Stimulated activated effector memory CD8-positive, alpha-beta T cell treated with anti-CD3 and anti-CD28 coated beads, Interleukin-12 subunit alpha, Interleukin-12 subunit beta, amount 100 ng/mL, for 72 hours (primary cell): ENCODE measurements at places on chromosomes 5 and 9.
A peak's percentile ranks its signal among the peaks of the same experiment; 100 is the strongest.

DNA sequence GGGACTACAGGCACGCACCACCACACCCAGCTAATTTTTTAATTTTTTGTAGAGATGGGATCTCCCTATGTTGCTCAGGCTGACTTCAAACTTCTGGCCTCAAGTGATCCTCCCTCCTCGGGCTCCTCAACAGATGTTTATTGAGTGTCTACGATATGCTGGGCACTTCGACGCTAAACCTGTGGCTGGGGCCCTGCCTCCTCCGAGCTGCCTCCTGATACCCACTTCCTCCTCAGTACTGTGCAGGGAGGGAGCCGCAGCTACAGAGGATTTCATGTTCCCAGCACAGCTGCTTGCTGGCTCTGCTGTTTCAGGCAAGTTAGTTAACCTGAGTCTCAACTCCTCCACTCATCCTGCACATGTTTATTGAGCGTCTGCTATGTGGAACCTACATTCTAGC is 9.6 kb downstream of the AIF1L start:
- no peak for DNase-seq

- DNase-seq: no peak
These were observed 229.8 kb upstream of the IL12B start for GRCh38 chr5:159560088-159560487.

GRCh38 chr9:88749420-88749819 is 214.4 kb downstream of the NXNL2 start:
- DNase-seq: no peak

GRCh38 chr5:64532212-64532611 is 26.4 kb downstream of the RGS7BP start:
- DNase-seq: no peak

DNA sequence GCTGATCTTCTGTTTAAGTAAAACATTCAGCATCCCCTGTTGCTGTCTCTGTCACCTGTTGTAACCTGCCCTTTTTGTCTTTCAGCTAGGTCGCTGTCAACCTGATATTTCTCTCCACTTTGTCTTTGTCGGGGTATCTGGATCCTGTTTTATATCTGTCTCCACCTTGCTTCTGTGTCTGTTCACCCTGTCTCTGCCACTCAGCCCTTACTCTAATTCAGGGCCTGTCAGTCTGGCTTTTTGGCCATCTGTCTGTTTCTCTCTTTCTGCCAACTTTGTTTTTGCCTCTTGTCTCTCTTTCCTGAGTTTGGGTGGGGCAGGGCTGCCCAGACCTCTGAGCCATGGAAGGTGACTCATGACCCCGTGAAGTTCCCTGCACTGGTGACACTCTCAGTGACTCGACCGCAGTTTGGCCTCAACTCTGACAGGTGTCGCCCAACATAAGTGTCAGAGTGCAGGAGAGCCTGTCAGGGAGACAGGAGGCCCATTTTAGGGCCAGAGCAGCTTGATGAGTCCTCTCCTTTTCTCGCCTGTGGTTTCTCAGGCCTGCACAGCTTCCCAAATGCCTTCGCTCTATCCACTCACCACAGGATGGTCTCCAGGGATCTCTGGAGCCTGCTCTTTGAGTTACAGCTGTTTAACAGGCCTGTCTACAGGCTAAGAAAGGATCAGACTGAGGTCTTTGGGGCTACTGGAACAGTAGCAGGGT is 868 bp downstream of the ZBTB43 start:
- peak; percentile 88 for DNase-seq

DNA sequence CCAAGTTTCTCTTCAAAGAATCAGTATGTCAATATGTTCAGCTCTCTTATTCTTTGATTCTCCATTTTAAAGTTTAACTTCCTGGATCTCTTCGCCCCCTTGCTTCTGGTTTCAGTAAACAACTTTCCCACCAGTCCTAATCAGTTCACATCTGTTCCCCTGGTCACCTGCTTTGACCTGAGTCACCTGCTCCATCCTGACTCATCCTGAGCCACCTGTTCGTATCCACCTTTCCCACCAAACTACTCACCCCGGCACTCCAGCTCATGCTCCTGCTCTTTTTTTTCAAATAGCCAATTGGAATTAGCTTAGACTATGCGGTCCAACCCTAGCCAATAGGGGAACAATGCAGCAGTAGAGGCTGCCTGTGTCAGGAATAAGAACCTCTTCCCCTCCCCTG is 23.6 kb upstream of the CSF1R start:
- DNase-seq: no peak

DNA sequence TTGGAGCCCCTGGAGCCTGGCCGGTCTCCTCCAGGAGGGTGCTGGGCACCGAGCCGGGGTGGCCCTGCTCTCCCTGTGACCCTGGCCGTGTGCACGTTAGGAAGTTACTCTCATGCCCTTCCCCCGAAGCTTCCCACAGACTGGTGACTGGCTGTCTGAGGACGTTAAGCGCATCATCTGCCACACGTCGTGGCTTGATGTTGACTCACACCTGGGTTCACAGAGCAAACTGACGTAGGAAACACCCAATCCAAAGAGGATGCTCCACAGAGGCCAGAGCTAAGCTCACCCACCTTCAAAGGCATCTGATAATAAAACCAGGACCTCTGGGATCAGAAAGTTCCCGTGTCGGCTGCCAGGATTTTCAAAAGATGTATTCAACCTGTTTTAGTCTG is 152.9 kb upstream of the PHYKPL start:
- no peak for DNase-seq

GRCh38 chr5:56176155-56176798 is 56.9 kb downstream of the ANKRD55 start:
- DNase-seq: no peak

DNA sequence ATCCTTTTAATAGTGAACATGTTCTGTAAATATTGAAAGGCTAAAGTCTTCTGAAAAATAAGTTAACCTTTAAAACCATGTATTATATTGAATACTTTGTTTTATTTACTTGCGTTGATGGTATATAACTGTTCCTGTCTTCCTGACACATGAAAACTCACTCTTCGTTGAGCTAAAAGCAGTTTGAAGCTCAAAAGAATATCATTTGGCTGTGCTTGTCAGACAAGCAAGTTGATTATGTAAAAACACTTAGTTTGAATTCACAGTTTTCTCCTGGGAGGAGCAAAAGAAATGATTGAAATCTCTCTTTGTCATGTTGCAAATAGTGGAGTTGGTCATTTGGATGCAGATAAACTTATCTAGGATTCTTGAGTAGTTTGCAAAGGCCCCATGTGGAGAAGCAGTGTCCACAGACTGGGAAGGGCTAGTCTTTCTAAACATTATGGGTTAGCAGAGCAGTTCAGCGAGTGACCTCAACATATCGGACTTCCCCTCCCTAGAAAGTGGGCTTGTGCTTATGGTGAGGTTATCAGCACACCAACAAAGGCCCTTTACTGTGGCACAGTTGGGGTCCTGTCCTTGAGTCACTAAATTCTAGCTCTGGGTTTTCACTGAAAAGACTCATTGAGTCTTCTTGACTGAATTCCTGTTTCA is 290.4 kb downstream of the CSNK1G3 start:
- DNase-seq: no peak

GRCh38 chr5:78888580-78889368 is 96.3 kb downstream of the ARSB start:
- DNase-seq: no peak

DNA sequence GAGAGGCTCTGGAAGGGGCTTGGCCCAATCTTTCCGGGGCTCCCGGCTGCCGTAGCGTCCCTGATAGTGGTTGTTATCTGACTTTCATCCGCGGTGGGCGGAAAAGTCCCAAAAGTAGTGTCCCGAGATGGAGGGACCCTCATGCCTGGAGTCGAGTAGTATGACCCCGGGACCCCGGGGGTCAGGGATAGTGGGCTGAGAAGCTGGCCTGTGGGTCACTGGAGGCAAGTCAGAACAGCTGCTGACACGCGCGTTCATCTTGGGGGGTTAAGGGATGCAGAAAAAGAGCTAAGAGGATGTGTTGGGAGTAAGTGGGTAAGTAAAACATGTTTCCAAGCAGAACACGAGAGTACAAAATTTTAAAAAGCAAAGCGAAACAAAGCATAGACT is 123.4 kb downstream of the TMEM161B start:
- DNase-seq: no peak

- no peak for DNase-seq
These were observed 35.2 kb upstream of the ADAMTS2 start for GRCh38 chr5:179380211-179381035.

GRCh38 chr9:137387114-137387890 is 35.7 kb downstream of the EXD3 start:
- no peak for DNase-seq

DNA sequence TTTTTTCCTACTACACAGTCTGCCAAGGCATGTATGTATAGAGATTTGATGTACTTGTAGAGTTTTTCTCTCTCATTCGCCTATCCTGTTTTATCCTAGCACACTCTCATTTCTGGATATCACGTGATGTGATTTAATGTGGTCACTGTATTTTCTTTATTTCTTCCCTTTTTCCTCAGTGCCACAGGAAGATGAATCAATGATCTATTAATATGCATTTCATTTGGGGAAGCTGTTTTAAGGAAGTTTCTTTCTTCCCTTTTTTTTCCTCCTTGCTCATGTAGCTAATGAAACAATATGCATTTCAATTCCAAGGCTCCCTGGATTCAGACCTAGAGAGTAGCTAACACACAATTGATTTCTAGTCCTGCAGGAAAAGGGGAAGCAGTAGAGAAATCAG is 506.3 kb upstream of the WWC1 start:
- DNase-seq: no peak

GRCh38 chr9:89674667-89675057 is 69.8 kb downstream of the GADD45G start:
- no peak for DNase-seq

DNA sequence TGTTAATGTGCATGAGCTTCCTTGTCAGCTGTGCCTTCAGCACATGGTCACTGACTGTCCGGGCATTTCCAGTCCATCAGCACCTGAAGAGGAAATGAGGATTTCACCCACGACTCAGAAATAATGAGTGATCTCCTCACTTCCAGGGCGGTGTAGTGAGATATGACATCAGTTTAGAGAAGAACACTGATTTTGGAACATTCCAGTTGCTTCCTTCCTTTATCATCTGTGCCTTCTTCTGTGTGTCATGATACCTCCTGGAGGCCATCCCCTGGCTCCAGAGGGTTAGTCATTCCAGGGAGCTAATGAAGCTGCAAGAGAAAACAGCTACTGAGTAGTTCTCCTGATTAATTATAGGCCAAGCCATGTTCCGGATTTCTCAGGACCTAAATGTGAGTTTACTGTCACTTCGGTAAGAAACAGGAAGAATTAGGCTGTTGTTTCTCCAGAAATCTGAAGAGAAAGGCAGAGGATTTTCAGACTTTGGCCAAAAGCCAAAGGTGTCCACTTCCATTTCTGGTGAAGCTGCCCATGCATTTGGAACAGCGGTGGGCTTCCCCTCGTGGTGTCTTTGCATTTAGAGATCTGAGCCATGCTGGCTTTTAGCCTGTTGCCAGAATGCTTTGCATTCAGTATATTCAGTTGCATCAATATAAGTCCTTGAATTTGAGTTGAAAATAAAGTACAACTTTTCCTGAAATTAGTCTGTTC is 161.3 kb upstream of the OTULINL start:
- no peak for DNase-seq

GRCh38 chr5:67306965-67307607 is 110.5 kb upstream of the CD180 start:
- DNase-seq: no peak

DNA sequence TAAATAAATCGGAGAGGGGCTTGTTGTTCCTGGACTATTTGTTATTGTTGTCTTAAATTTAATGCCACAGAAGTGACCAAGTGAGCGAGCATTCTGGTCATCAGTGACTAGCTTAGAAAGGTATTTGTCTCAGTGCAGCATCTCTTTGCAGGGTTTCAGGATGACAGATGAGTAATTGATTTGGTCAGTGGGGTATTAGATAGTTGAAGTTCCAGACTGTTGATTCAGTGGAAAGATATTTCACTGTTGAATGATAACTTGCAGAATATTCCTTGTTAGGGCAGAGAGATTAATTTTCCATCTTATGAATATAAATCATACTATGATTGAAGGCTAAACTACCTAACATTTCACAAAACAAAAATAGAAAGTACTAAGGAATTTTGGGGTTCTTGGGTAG is 122.4 kb downstream of the TRIO start:
- DNase-seq: no peak

GRCh38 chr9:136083558-136084062 is 11.5 kb downstream of the NACC2 start:
- DNase-seq: no peak

DNA sequence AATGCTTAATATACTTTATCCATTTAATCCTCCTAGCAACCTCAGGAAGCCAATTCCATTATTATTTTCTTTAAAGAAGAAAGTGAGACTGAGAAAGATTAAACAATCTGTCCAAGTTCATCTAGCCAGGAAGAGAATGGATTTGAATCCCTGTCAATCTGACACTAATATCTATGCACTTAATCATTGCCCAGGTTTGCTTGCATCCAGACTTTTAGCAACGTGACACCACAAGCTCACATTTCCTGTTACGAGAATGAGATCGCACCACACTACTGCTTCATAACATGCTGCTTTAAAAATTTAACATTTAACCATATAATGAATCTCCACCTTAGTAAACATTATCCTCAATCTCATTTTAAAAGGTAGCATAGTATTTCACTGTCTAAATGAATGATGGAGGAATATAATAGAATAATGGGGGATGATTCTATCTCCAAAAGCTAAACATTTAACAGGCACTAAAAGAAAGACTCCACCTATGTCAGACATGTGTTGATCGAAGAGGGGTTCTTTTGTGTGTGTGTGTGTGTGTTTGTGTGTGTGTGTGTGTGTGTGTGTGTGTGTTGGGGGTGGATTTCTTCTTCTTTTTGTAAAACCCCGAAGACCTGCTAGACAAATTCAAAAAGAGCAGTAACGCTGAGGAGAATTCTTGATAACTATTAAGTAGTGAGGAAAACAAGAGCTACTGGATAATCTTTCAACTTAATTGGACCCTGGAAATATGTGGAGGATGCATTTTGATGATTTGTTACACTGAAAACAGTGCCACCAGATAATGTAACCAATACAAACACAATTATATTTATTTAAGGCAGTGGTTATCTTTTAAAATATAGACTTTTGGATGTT is 138.7 kb upstream of the NR3C1 start:
- DNase-seq: no peak

DNA sequence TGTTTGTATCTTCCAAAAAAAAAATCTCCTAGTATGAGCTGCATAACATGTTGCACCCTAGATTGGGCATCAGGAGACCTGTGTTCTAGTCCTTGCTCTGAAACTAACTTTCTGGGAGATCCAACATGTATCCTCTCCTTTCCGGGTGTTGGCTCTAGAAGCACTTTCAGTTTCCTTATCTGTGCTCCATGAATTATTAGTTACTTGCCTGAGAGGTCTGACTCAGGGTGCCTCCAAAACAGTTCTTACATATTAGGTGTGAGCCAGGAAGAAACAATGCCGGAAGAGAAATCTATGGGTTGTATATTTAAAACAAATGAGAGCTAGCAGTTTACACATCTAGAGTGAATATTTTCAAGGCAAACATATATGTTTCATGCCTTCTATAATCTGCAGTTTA is 36.7 kb upstream of the SLC36A2 start:
- DNase-seq: no peak

DNA sequence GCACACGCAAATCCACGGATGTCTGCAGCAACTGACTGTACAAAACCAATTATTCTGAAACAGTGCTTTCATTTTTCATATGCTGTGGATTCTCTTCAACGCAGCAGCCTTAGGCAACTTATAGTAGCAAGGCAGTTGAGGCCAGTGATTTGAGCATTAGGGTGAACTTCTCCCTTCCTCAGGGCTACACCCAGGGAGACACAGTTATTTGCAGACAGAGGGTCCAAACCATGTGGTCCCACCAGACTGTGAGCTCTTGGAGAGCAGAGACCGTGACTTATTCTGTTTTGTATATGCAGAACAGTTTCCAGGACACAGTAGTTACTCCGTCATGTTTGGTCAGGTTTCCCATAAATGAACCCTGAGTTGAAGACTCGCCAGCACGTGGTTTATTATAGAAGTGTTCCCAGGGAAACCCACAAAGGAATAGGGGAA is 19.0 kb upstream of the WHRN start:
- DNase-seq: no peak
